ENCODE measurements at places on chromosomes 11 and 22.
A peak's percentile ranks its signal among the peaks of the same experiment; 100 is the strongest.

DNA sequence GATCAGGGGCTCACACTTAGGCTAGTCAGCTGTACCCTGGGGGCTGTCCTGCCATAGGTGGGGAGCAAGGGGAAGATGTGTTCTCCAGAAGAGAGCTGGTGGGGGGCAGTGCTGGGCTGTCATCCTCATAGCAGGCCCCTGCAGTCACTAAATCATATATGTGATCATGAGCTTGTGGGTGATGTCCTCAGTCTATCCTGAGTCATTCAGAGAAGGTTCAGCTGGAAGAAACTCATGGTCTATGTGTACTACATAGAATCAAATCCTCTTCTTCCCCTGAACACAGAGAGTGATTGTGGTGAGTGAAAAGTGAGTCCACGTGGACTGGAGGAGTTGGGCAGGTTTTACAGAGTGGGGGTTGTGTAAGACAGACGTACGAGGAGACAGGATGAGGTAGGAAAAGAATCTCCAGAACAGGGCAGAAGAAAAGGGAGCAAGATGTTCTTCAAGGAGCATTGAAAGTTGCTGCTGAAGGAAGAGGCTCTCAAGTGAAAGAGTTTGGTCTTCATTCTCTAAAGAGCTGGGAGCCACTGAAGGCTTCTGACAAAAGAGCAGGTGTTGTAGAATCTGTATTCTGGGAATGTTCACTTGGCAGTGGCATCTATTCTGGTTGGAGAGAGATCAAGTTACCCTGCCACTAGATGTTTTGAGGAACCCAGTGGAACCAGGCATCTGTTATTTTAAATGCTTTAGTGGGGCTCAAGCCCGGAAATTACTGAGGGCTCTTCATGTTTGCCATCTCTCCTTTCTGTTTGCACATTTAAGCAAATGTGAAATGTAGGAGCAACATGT, 68.9 kb downstream of the C22orf31 start:
- no peak for DNase-seq

DNA sequence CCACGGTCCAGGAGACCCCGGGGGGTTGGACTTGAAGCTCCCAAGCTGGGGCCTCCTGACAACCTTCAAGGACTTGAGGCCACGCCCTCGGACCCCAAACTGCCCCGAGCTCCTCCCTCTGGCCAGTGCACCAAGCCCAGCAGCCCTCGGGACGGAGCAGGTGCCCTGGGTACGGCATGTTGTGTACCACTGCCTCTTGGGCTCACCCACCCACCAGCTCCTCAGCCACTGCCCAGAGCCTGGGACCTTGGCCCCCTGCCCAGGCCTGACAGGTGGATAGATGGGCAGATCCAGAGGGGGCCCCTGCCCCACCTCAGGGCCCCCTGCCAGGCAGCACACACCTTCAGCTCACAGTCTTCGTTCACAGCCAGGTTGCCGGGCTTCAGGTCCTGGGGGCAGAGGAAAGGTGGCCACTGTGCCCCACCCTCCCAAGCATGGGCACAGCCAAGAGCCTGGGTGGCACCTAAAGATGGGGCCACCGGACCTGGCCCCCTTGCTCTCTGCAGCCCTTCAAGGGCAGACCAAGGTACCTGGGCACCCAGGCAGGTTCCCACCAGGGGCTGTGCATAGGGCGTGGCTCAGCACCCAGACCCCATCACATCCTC, 5.1 kb downstream of the MAPK12 start:
- no peak for DNase-seq

- DNase-seq = no peak
These were observed 26.1 kb downstream of the GLYATL1 start for GRCh38 chr11:58965246-58965985.

GRCh38 chr11:132228746-132229325, 858.4 kb downstream of the NTM start:
- DNase-seq = no peak

DNA sequence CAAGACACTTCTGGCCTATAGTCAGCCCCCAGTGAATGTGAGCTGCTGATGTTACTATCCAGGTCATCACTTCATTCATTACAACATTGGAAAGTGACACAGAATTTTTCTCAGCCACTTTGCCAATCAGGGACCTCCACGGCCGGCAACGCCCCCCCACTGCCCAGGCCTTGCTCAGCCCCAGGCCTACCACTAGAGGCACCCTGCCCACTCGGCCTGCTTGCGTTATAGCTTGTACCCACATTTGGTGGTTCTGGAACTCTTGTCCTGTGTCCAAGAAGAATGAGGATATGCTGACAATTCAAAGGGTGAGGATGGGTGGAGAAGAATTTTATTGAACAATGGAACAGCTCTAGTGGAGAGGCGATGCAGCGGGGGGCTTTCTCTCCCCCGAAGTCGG, 96.2 kb downstream of the TSPAN18 start:
- no peak for DNase-seq

- no peak for DNase-seq
These were observed 3.2 kb downstream of the P2RX3 start for GRCh38 chr11:57341250-57341808.

GRCh38 chr22:42353883-42354727, 78.1 kb downstream of the NFAM1 start:
- no peak for DNase-seq

GRCh38 chr22:49963647-49964026, 3.1 kb downstream of the PIM3 start:
- DNase-seq = no peak

GRCh38 chr11:122036493-122036892, 79.5 kb downstream of the BLID start:
- no peak for DNase-seq

DNA sequence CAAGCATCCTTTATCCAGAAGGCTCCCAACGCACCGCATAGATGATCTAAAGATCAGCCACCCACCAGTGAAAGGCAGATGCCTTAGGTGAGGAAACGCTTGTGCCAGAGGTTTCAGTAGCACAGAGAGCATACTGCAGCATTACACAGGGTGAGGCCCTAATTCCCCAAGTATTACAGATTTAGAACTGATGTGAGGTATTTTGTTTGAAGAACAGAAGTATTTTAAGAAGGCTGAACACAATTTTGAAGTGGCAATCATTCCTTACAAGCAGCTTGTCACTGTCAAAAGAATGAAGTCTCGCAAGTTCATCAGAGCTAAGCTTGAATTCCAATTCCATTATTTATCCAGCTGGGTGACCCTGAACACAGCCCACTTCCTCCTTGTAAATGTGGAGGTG, 70.0 kb upstream of the FAT3 start:
- DNase-seq = no peak

DNA sequence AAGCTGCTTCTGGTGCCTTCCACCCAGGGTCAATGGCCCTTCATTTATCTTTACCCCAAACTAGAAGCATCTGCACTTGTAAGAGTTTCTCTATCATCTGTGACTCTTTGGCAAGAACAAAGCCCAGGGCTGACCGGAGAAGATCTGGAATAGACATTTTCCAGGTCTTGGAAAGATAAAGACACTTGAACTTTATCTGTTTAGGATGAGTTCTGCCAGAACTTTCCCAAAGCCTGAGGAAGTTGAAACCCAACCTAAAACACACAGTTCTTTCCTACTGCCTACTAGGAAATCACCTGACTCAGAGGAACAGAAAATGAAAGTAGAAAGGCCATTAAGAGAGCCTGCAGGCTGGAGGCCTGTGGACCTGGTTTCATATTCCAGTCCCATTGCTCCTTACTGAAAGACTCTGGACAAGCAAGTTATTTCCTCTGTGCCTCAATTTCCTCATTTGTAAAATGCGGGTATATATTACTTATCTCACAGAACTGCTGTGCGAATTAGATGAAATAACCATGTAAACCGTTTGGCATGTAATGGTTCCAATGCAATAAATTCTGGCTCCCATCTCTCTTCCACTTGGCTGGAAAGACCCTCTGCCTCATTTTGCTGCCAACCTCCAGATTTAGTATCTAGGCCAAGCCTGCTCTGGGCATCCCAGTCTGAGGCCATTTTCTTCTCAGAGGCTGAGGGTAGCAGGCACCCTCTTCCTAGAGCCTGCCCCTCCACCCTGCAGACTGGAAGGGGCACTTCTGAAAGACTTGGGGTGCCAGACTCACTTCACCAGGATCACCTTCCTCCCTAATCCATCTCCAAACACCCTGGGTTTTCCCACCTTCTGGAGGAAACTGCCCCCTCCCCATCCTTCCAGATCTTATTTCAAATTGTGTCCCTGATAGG, 1.2 kb downstream of the UBE2L6 start:
- DNase-seq = peak; percentile 69

DNA sequence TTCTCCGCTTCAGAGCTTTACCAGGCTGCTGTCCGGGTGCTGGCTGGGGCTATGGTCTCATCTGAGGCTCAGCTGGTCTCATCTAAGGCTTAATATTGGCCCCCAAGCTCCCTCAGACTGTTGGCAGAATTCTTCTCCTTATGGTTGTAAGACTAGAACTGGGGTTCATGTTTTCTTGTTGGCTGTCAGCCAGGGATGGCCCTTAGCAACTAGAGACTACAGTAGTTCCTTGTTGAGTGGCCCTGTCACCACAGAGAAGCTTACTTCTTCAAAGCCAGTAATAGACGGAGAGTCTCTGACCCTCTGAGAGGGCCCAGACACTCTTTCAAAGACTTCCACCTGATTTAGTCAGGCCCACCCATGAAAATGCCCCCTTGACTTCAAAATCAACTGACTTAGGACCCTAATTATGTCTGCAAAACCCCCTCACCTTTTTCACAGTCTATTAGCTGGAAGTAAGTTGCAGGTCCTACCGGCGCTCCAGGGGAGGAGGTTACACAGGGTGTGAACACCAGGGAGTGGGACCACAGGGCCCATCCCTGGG, 24.2 kb upstream of the TREH start:
- DNase-seq = peak; percentile 34

DNA sequence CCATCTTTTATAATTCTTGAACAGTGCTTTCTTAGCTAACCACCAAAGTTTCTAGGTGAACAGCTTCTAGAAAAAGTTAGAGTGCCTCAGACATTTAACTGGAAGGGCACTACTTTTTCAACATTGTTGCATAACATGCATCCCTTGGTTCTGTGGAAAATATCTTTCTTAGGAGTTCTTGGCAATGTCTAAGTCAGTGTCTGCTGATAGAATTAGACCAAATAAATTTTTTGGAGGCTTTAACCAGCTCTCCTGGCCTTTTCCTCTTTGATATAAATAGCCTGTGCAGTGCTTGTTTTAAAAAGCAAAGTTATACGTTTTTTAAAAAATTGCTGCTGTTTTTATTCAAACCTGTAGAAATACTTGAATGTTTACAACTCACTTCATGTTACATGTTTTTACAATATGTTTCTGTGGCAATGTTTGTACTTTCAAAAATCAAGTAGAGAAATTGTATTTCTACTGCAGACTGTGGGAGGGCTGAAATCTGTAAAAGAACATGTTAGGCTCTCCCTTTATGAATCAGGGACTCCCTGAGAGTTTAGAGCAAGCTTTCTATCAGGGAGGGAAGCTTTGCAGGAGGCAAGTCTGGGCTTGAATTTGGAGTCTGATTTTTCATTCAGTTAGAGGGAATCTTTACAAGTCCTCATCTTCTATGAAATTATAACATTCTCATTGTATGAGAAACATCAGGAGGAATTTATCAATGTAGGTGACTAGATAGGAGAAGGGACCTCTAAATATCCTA, 16.3 kb upstream of the PANX1 start:
- DNase-seq = no peak

DNA sequence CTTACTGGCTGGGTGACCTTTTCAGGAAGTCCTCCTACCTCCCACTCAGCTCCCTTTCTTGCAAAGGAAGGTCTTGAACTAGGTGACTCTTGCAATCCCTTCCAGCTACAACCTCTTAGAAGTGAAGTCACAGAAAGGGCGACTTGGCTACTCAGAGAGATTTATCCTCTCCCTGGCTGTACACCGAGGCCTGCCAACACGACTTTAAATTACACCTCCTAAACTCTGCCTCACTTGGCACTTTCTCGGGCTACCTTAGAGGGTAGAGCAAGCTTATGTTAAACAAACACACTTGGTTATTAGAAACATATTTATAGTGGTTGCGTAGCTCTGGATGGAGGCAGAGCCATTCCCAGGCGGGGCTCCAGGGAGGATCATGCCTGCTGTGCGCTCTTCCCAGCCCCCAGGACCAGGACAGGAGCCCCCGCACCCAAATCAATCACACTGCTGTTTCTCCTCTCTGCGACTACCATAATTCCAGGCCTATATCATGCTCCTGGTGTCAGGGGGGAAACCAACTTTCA, 358.4 kb downstream of the BUD13 start:
- peak; percentile 24 for DNase-seq

DNA sequence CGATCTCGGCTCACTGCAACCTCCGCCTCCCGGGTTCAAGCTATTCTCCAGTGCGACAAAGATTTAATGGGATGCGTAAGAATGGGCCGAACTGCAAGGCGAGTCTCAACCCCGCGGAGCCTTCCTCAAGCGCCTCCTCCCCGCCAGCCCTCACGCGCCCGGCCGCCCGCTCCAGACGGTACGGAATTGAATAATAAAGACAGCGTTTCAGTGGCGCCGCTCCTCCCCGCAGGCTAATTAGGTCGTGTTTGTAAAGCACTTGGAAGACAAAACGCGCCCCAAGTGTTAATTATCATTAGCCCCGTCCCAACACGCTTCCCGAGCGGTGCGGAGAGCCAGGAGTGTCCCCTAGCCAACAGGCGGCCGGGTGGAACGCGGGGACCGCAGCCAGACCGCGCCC, 192.0 kb downstream of the BUD13 start:
- peak; percentile 37 for DNase-seq

DNA sequence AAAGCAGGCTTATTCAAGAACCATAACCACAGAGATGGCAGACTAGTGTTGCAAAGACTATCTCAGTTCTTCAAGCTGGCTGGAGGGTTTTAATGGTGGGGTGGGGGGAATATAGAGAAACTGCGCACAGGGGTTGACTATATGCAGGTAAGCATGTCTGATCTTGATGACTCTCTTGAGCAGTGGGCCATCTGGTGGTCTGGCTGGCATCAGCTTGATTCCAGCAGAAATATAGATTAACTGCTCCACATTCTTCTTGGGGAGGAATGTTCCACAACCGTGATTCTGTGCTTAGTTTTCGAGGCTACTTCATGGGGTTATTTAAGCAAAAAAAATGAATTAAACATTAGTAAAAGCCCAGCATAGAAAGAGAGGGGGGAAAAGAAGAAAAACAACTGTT, 158.8 kb upstream of the PGR start:
- DNase-seq = no peak

GRCh38 chr11:120067438-120068113, 70.3 kb downstream of the TRIM29 start:
- no peak for DNase-seq

DNA sequence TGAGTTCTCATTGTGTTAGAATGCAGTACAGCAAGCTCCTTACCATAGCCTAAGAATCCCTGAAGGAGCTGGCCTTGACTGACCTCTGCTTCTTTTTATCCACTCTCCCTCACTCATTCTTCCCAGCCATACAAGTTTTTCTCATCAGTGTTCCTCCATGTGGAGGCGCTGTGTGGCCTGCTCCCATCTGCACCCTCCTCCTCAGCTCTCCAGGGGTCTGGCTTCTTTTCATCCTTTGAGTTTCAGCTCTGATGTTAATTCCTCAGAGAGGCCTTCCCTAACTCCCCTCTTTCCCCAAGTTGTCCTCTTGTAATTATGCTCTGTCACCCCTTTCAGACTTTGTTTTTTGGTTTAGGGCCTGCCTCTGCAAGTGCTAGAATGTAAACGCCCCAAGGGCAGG, 144.8 kb downstream of the WNT7B start:
- DNase-seq = no peak

- DNase-seq = no peak
These were observed 90.9 kb downstream of the NAV2 start for GRCh38 chr11:19803506-19803998.

Measured in muscle of back (tissue), 13 donors.